ENCODE measurements at places on chromosomes 7 and 10.
A peak's percentile ranks its signal among the peaks of the same experiment; 100 is the strongest.

- DNase-seq, result no peak
These were observed 1.1 kb upstream of the CNTNAP2 start for GRCh38 chr7:146115548-146115850.

DNA sequence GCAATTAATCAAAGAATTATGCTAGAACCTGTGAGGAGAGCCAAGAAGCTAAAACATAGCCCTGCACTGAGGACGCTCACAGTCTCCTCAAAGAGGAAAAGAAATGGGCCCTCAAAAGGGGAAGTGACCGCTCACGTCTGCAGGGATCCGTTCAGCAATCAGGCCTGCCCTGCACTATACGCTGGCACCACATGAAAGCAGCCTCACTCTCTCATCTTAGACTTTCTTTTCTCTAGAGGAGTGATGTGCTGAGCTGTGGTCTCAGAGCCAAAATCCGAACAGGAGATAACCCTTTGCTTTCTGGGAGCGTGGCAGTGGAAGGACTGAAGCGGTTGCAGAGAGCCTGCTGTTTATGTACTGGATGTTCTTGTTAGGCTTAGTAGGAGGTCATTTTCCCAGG, 6.3 kb upstream of the IL2RA start:
- DNase-seq, result no peak

GRCh38 chr10:117425974-117426566, 50.8 kb upstream of the PDZD8 start:
- DNase-seq, result no peak

DNA sequence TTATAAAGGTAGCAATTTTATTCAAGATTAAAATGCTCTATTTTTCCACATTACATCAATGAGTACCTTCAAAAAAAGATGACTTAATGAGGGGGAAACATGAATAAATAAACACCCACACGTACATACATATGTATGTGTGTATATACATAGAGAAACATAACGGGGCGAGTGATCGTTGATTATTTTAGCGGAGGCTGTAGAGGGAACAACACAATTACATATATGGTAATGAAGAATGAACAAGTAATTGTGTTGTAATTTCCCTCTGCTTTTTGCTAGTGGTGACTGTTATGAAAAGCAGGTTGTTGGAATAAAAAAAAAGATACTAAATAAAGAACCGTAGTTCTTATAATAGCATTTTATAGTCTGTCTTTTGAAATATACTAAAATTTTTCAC, 63.2 kb downstream of the CACNB2 start:
- no peak for DNase-seq

- no peak for DNase-seq
These were observed 32.4 kb downstream of the TSPAN12 start for GRCh38 chr7:120825576-120825975.

DNA sequence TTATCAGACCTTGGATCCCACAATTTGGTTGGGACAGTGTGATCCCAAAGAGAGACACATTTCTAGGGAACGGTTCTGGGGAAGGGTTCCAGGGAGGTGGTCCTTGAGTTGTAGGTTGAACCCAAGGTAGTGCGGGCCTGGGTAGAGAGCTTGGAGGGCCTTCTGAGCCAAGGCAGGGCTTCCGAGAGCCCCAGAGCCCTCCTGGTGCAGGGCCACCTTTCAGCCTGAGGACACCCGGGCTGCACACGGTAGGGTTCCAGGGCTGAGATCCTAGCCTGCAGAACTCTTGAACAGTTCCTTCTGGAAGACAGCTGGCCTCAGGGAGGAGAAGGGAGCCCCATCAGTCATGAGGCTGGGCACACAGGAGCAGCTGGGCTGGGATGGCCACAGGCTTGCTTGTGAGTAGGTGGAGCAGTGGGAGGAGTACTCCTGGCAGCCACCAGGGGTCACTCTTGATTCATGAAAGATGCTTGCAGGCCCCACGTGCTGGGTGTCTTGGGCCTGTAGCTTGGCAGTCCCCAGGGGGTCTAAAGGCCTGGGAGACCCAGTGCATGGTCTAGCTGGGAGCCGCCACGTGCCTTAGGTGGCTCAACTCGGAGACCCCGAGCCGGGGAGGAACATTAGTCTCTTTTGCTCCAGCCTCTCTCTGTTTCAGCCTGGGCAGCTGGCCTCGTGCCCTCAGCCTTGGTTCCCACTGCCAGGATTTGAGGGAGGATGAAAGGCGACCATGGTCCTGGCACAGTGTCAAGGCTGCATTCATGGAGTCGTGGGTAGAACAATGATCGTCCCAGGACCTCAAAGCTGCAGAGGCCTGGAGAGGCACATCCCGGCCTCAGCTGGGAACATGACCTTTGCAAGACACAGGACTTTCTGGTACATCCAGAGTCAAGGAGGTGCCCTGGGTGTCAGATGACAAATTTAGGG, 381.6 kb downstream of the TYW1 start:
- peak; percentile 5 for DNase-seq

DNA sequence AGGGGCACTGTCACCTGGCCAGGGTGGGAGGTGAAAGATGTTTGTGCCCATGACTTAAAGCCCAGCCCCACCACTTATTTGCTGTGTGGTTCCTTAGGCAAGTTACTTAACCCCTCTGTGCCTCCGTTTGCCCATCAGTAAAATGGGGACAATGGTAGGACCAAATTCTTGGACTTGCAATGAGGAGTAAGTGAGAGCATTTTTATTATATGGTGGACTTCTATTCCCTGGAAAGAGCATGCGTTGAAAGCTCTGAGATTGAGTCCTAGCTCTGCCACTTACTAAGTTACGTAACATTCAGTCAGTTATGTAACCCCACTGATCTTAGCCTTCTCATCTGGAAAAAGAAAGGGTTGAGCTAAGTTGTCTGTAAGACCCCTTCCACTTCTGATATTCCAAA, 18.8 kb downstream of the VSIR start:
- no peak for DNase-seq

GRCh38 chr7:155326385-155326784, 28.7 kb downstream of the INSIG1 start:
- DNase-seq, result no peak

DNA sequence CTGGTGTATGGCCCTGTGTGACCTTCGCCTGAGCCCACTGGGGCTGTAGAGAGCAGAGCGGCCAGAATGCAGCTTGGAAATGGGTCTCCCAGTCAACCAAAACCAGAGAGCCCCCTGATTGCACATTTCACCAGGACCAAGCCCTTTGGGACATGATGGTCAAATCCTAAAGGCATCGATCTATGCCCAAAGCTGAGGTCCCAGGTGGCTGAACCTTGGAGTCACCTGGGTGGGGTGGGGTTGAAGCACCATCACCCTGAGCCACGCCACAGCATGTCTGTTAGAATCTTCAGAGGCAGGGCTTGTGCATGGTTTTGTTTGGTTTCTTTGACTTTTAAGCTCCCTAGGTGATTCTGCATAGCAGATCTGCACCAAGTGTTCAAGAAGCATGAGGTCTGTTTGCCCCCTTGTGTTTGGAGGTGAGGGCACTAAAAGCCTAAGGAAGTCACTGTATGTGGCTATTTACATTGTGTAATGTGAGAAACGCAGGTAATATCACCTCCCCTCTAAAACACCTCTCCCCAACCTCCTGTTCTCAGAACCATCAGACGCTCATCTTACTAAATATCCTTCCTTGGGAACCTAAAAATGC, 9.6 kb downstream of the PKD1L1 start:
- DNase-seq, result no peak

DNA sequence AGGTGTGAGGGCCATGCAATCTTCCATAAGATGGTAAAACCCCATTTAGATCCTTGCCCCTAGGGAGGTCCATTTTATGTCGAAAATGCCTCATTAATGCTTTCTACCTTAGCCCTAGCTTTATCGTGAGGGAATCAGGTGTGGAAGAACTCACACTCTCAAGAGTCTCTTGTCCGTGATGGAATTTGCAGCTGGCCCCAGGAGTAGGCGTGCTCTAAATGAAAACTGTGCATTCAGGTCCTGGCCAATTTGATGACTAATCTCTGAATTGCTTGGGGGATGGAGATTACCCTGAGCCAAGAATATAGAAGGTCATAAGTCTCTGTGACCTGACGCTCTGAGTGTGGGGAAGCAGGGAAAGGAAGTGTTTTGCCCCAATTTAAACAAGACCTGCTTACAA, 6.6 kb downstream of the C10orf90 start:
- DNase-seq, result no peak

DNA sequence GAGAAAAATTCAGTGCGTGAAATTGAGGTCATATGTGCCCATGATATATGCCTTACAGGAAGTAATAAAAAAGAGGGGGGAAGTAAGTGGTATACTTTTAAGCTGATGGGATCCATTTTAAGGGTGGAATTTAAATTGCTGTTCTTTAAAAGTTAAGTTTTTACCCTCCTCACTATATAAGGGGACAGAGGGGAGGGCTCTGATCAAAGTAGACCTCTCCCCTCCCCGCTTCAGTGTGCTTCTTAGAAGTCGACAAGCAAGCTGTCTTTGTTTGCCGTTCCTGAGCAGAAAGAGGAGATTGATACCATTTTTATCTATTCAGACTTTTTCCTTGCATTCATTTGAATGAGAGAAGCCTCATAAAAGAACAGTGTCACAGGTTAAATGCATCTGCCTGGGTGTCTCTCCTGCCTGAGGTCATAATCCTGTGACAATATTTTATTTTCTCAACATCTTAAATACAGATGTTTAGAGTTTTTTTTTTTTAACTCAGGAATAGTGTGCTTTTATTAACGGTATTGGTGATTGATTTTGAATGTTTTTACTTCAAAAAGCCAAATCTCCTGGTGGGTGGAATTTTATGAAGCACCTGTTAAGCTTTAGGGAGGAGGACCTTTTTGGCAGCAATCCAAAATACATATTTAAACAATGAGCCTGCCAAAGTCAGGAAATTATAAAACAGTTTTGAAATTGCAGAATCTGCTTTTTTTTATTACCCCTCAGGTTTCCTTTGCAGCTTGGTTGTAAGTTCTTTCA, 141.7 kb downstream of the KAT6B start:
- no peak for DNase-seq

- DNase-seq, result no peak
These were observed 11.8 kb upstream of the MIOS start for GRCh38 chr7:7554649-7555575.

GRCh38 chr7:129295015-129295423, 70.2 kb downstream of the AHCYL2 start:
- no peak for DNase-seq

GRCh38 chr10:13003004-13003403, 1.5 kb upstream of the CCDC3 start:
- DNase-seq, result no peak

- no peak for DNase-seq
These were observed 14.8 kb downstream of the OGDHL start for GRCh38 chr10:49747303-49747646.

GRCh38 chr10:13006037-13006436, 4.5 kb upstream of the CCDC3 start:
- no peak for DNase-seq

DNA sequence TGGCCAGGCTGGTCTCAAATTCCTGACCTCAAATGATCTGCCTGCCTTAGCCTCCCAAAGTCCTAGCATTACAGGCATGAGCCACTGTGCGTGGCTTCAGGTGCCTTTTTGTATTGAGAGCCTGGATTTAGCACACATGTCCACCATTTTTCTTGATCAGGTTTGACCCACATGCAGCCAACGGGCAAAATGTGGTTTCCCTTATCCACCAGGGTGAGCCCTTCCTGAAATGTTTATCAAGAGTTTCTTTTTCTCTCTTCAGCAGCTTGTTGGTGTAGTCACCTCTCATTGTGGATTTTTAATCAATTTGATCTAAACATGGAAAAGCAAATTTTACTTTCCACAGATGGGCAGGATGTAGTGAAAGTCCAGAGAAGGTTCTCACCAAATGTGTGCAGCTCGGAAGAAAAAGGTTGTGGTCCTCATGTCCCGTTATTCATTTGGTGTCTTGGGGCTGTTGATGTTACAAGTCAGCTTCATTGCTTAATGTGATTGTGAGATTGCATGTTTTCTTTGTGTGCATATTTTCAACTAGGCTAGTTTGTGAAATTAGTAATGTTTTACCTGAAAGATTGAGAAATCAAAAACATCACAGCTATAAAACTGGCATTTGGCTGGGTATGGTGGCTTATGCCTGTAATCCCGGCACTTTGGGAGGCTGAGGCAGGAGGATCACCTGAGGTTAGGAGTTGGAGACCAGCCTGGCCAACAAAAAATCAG, 28.9 kb downstream of the GUSB start:
- DNase-seq, result no peak

GRCh38 chr7:80882213-80882801, 36.5 kb downstream of the SEMA3C start:
- no peak for DNase-seq

DNA sequence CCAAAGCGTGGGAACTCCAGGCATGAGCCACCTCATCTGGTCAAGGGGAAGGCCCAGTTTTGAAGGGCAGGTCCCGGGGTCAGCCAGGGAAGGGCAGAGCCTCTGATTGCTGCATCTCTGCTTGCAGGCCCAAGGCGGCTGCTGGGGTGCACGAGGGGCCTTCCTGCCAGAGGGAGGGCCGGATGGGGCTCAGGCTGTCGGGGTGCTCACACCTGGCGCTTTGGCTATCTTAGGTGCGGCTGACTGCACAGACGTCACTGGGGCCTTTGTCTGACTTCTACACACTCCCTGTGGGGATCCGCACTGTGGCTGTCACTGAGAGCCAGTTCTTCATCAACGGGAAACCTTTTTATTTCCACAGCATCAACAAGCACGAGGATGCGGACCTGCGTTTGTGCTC, 68.7 kb downstream of the ZNF727 start:
- DNase-seq, result no peak

GRCh38 chr7:155234950-155235789, 62.5 kb upstream of the INSIG1 start:
- no peak for DNase-seq

GRCh38 chr10:32981760-32982159, 23.7 kb upstream of the ITGB1 start:
- no peak for DNase-seq

DNA sequence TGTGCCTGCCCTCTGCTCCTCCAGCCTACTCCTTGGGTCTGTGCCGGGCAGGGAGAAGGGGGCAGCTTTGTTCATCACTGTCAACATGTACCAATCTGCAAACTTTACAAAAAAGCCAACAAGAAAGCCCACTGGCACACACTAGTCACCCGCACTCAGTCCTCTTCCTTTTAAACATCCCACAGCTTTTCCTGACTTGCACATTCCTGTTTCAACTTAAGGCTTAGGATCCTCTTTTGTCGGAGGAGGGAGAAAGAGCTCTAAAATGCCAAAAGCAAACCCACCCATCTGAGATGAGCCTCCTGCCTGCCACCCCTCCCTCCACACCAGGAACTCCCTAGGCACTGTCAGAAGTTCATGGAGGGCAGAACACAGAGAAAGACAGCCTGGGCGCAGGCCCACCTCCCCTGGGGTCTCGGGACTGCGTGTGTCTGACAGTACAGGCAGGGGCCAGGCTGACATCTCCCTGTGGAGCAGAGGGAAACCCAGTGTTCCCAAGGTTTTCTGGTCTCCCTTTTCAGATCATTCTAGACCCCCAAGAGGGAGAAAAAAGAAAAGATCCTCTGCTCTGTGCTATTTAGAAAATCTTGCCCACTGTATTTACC, 5.4 kb downstream of the PDIA4 start:
- DNase-seq, result no peak

DNA sequence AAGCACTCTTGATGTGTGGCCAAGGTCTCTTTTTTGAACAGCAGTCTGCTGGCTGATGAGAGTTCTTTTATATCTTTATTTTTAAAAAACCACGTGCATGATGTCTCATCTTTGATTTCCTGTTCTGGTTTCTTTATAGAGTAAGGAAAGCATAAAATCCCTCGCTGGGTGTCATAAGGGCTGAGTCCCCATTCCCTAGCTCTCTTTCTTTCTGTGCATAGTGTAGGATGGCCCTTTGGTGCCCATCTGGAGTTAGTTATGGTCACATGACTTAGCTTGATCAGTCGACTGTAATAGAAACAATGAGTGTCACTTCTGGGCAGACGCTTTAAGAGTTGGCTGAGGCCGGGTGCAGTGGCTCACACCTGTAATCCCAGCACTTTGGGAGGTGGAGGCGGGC, 38.5 kb downstream of the GHRHR start:
- DNase-seq, result no peak

Measured in stimulated activated naive CD4-positive, alpha-beta T cell treated with Interleukin-2 at 50 U/mL for 16 hours (primary cell).